ENCODE measurements at places on chromosomes 2 and 18.

GRCh38 chr18:79901665-79902064 is 49.8 kb downstream of the SLC66A2 start:
- no peak for DNase-seq

DNA sequence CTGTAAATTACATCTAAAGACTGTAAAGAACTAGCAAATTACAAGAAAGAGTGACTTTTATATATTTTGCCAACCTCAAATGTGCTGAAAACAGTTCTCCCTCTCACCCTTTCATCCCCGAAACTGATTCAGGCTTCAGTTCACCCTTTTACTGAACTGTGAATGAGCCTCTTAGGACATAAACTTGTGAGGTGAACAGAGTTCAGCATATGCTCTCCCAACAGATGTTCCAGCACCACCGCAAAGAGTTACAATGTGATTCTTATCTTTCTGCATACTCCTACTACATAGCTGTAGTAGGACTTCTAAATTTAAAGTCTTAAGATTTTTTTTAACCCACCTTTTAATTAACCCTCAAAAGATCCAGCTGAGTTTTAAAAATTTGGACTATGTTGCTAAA is 1.2 kb upstream of the ZCCHC2 start:
- DNase-seq, result no peak

- no peak for DNase-seq
Observed at GRCh38 chr2:32773448-32773808, 145.6 kb downstream of the TTC27 start.

DNA sequence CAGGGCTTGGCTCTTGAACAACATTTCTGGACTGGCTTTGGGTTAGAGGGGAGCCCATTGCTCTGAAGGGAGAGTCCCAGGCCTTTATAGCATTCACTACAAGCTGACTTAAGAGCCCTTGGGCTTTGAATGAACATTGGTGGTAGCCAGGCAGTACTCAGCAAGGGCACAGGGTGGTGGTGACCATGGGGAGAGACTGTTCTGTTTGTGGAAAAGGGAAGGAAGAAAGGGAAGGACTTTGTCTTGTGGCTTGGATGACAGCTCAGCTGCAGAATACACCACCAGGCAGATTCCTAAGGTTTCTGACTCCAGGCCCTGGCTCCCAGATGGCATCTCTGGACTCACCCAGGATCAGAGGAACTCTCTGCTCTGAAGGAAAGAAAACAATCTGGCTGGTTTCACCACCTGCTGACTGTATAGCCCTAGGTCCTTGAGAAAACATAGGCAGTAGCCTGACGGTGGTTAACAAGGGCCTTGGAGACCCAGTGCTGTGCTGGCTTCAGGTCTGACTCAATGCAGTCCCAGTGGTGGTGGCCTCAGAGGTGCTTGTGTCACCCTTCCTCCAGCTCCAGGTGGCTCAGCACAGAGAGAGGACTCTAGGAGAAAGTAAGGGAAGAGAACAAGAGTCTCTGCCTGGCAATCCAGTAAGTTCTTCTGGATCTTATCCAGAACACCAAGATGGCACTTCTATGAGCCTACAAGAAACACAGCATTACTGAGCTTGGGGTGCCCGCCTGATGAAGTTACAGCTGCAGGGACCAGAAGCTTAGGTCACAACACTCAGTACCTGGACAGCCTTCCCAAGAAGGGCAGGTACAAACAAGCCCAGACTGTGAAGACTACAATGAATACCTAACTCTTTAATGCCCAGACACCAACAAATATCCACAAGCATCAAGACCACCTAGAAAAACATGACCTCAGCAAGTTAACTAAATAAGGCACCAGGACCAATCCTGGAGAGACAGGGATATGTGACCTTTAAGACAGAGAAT is 16.4 kb upstream of the ABCB11 start:
- DNase-seq, result no peak
